Activated naive CD4-positive, alpha-beta T cell treated with anti-CD3 and anti-CD28 coated beads, Interleukin-2, amount 10 ng/mL, durations not matched to agents 5 hours and 36 hours (primary cell): ENCODE measurements at places on chromosomes 5 and 9. TPM values are rescaled to one million over a fixed set of nuclear protein-coding genes. Genes with fewer than 3 reads are reported as not detected.

Gene TMEM232
- total RNA-seq = 0.43 TPM

Gene FAM114A2
- 25.2 TPM for total RNA-seq

Gene PCDHGA4
- 0.14 TPM for total RNA-seq

Gene FAM163B
- not detected for total RNA-seq

Gene KIF4B
- 0.07 TPM for total RNA-seq

Gene PRSS3
- total RNA-seq = not detected

Gene PCDHGC5
- total RNA-seq = not detected

Gene SOHLH1
- not detected for total RNA-seq

Gene PCDHGA12
- not detected for total RNA-seq

Gene ANKRD34B
- not detected for total RNA-seq

Gene DMRT2
- total RNA-seq = 0.23 TPM

Gene FIBCD1
- total RNA-seq = not detected

Gene EMB
- 156 TPM for total RNA-seq

Gene PAPPA
- total RNA-seq = 0.10 TPM

Gene PCDHGC3
- total RNA-seq = not detected

Gene LIX1
- not detected for total RNA-seq

Gene CD14
- 0.66 TPM for total RNA-seq

Gene POC5
- 14.9 TPM for total RNA-seq

Gene TICAM2
- total RNA-seq = 0.77 TPM

Gene TMEM174
- total RNA-seq = not detected

Gene INSL6
- not detected for total RNA-seq

Gene RELL2
- total RNA-seq = 22.9 TPM

Gene BAAT
- not detected for total RNA-seq

Gene HMGXB3
- 36.0 TPM for total RNA-seq

Gene GADD45G
- 3.0 TPM for total RNA-seq

Gene SCGB3A2
- not detected for total RNA-seq

Gene PCDHB7
- total RNA-seq = not detected

Gene ORM1
- not detected for total RNA-seq

Gene RLN2
- total RNA-seq = 2.4 TPM

Gene FANCG
- total RNA-seq = 83.7 TPM

Gene SLC6A19
- not detected for total RNA-seq
